ENCODE measurements at places on chromosomes 2 and 18.

DNA sequence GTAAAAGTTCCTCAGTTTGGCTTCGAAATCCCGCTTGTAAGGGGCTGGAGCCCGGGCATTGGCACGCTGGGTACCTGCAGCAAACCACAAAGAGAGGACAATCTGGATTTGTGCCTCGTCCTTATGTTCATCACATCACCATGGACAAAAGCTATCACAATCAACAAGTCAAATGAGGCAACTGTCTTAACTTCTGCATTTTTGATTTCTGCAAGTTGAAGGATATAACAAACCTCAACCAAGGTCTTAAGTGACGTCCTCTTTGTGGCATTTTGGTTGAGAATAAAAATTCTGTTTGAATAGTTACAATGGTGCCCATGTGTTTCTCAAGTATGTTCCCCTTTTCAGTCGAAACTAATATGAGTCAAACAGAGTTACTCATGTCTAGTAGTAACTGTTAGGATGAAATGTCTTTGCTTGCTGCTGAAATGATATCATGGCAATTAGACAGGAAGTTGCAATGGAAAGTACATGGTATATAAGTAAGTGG is 70.8 kb upstream of the STK17B start:
- no peak for DNase-seq

GRCh38 chr2:179266271-179266670 is 1.6 kb upstream of the SESTD1 start:
- no peak for DNase-seq

DNA sequence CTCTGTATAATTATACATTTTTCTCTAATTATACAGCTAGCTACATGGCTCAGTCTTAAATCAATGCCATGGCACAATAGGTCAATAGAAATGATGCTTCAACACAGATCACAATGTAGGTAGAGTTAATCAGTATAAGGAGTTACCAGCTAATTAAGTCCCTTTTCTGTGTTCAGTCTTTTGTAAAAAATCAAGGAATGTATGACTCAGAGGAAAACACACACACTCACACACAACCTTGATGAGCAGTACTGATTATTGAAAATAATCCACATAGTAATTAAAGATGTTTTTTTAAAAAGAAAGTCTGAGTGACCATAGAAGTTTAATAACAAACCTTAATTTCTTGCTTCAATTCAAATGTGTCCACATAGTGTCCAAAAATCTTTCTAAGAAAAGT is 691.3 kb downstream of the LRP1B start:
- no peak for DNase-seq

GRCh38 chr2:203583701-203584100 is 48.6 kb upstream of the RAPH1 start:
- no peak for DNase-seq

- DNase-seq, result no peak
These were observed 56.9 kb downstream of the ITGA6 start for GRCh38 chr2:172484253-172484652.

DNA sequence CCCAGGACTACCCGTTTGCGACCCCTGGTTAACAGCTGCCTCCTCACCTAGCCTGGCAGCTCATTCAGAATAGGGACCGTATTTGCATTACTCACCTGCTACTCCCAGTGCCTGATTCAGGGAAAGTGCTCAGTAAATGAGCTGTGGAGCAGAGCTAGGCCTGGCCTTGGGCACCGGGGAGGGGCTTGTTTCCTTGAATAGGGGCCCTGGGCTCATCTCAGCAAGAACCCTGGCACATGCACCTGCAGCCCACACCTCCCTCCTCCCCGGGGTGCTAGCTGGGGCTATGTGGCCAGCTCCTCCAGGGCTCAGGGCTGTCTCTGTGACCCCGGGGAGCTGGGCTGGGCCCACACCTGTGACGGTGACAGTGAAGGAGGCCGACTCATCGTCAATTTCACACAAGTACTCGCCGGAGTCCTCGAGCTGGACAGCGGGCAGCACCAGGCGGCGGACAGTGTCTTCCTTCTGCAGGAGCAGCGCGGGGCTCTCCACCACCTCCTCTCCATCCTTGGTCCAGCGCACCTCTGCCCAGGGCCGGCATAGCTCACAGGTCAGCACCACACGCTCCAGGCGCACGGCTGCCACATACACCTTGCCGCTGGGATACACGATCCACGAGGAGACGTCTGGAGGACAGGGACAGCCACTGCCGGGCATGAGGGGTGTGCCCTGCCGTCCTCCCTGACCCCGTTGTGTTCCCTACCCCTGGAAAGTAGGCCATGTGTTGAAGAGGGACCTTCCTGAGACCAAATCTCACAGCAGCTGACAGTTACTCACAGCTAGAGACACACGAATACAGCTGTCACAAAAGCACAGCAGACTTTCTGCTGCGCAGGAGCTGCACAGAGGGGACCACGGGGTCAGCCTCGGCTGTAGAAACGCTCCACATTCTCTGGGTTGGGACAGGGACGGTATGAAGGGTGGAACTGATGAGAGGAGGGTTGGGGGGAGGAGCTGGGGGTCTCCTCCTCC is 9.0 kb downstream of the OBSL1 start:
- no peak for DNase-seq

DNA sequence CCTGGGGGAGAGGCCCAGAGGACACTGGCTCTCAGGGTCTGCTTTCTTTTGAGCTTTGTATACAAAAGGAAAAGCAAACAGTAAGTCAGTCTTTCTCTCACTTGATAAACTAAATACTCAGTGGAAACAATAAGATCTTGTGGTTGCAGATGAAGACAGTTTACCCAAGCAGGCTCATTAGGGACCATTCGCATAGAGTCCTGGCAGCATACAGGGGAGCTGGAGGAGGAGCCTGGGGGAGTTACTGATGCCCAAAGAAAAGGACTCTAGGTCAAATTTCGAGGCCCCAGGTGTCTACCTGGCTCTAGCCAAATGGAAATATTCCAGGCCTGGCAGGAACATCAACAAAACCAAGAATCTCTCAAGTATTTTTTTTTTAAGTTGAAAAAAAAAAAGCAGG is 225.3 kb downstream of the CNTNAP5 start:
- no peak for DNase-seq

GRCh38 chr2:20525041-20526035 is 78.5 kb downstream of the RHOB start:
- no peak for DNase-seq

GRCh38 chr2:81238462-81238861 is 933.9 kb upstream of the LRRTM1 start:
- no peak for DNase-seq

DNA sequence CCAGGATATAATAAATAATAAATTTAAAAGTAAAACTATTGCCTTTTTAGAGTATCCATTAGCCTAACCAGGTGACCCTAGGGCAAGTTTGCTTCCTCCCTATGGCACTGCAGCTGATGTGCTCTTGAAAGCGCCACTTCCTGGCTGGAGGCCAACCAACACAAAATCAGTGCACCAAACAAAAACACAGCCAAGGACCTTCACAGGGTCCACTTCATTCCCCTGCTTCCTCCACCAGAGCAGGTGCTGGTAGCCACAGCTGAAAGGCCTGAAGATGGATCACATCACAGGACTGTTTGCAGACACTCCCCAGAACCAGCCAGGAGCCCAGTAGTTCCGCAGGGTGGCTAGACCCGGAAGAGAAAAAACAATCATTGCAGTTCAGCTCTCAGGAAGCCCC is 108.8 kb downstream of the TWIST2 start:
- no peak for DNase-seq

DNA sequence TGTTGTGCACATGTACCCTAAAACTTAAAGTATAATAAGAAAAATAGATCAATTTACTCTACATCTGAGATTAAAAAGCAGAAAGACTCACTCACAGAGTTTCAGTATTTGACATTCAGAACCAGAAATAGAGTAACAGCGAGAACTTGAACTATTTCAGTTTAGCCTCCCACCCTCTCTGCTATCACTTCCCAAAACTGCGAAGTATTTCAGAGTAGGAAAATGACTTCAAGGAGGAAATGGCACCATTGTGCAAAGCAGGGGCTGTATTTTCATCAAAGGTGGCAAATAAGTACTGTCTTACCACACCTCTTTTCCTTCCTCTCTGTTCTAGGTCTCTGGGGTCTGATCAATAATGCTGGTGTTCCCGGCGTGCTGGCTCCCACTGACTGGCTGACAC is 13.6 kb downstream of the DHRS9 start:
- DNase-seq, result no peak

GRCh38 chr2:95258271-95258670 is 16.0 kb upstream of the PROM2 start:
- DNase-seq, result no peak

DNA sequence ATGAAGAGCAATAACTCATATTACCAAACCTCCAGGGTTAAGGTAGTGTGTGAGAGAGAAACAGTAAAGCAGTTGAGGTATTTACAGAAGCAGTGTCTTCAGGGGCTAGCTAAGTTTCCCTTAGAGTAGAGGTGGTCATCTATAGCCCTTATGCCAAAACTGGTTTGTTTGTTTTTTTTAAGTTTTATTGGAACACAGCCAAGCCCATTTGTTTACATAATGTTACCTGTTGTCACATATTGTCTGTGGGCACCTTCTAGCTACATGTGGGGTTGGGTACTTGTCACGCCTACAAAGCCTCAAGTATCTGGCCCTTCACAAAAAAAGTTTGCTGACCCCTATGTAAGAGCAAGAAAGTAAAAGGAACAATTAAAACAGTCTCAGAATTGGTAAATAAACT is 39.4 kb downstream of the ACTR2 start:
- DNase-seq, result no peak

- DNase-seq, result no peak
These were observed 266.6 kb upstream of the TANK start for GRCh38 chr2:160893581-160893980.

- DNase-seq, result no peak
These were observed 77.4 kb downstream of the TANC1 start for GRCh38 chr2:159045545-159046454.

DNA sequence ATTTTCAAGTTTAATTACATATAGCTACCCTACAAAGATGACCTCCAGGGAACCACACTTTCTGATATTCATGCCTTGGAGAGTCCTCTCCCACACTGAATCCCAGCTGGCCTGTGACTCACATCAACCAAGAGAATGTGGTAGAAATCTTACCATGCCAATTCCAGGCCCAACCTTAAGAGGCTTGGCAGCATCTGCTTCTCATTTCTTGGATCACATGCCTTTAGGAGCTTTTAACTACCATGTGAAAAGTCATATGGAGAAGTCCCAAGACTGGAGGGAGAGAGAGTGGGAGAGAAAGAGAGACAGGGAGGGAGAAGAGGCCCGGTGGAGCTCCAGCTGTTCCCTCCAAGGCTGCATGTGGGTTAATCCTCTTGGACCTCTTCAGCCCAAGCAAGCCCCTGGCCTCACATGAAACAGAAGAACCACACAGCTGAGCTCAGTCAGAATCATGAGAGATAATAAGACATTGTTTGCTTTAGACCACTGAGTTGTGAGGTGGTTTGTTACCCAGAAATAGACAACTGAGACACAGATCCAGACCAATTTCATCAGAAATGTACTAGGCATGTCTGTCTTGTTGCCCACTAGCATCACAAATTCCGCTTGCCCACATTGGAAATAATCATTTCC is 190.7 kb downstream of the MTCL1 start:
- DNase-seq, result no peak

DNA sequence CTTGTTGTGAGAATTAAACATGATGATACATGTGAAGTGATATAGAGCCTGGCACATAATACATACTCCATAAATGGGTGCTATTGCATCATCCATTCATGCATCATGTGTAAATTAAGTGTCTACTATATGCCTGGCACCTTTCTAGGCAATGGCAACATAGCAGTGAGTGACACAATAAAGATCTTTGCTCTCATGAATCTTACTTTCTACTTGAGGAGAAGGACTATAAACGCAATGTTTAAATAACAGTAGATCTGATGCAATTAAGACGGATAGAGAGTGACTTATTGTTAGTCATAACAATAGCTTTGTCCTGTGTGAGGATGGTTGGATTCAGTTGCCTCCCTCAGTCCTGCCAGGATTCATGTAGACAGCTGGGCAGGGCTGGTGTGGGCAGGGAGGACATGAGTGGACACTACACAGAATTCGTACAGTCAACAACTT is 88.4 kb upstream of the NPAS2 start:
- no peak for DNase-seq

DNA sequence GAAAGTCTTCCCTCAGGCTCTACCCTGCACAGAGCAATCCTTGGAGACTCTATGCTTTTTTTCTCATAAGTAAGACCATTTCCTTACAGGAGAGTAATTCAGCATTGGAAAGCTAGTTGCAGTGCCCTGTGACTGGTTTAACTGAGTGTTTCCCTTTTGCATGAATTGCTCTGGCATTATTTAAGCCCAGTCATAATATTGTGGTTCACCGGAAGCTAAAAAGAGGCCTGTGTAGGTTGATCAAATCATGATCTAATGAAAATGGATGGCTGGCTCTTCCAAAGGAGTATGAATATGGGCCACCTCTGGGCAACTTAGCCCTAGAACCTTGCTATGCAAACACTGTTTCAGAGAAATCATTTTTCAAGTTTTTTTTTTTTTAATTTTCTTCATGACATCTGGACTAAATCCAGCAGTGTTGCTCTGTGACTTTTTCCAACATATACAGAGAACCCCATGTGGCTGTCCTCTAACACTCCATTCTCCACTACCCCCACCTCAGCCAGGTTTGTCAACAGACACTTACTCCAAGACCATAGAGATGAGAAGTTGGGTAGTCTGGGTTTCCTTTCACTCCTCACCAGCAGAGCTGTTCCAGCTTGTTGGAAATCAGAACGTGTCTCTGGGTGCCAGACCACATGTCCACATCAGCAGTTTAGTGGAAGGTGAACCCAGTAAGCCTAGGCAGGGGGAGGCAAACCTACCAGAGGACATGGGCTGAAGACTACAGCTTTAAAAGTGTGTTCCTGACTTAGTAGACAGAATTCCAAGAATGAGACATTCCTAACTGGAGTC is 175.2 kb upstream of the SLC14A2 start:
- DNase-seq, result no peak

DNA sequence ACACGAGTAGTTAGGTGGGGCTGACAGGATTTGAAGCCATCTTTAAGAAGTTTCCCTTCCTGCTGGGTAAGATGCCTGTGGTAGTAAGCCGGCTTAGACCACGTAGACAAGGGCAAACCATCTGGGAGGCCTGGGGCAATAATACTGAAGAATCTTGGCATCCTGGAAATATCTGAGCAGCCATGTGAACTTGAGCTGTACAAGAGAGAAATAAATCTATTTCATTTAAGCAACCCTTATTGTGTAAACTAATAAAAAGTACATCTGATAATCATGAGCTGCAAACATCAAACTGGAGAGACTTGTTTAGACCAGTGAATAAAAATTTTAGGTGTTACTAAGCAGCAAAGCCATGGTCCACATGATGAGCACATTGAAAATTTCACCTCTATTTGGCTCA is 11.4 kb upstream of the CETN1 start:
- no peak for DNase-seq

GRCh38 chr2:31735716-31736115 is 155.0 kb upstream of the SRD5A2 start:
- DNase-seq, result no peak

All from amniotic stem cell (primary cell).